ENCODE measurements at places on chromosomes 5 and 9.

DNA sequence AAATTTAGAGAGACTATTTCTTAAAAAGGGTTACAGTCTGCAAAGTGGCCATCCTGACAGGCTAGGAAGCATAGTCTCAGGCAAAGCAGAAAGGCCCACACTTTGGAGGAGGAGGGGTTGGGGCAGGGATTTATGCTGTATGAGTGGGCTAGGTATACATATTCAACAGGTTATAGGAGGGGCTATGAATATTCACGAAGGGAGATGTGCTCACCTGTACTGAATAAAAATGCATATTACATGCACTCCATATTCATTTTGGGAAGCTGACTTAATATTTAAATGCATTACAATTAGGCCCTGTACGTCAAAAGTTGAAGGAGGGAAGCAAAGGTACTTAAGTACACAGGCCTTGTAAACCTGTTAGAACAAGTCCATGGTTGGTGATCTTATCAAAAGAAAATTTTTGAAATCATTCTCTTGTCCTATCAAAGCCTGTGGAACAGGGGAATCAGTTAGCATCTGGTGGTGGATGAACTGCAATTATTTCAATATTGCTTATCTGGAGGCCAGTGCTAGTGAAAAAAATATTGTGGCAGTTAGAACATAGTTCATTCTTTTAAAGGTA is 1.6 kb downstream of the CENPP start:
- no peak for DNase-seq

- no peak for DNase-seq
These were observed 185.5 kb upstream of the OTULINL start for GRCh38 chr5:14396066-14396465.

DNA sequence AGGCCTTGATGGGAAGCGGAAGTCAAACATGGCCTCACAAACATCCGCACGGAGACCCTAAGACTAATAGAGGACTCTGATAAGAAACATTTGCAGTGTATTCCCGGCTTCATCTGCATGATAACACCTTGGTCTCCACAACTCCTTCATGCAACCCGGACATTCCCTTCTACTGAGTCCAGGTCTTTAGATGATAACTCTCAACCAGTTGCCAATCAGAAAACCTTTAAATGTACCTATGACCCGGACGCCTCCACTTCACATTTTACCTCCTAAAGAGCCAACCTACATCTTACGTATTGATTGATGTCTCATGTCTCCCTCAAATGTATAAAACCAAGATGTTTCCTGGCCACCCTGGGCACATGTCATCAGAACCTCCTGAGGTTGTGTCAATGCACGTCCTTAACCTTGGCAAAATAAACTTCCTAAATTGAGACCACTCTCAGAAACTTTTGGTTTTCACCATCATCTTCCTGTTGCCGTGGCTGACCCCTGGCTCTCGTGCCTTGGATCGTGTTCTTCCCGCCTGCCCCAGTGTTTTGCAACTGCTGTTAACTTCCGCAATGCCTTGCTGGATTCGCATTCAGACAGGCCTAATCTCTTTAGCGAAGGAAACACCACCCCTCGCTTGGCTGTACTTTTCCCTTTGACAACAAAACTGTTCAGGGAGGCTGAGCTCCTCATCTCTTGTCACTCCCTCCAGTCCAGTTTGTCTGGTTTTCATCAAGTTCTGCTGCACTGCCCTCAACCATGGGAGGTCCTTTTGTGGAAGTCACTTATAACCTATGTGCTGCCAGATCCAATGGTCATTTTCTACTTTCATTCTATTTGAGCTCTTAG is 1.1 kb upstream of the DAP start:
- no peak for DNase-seq

DNA sequence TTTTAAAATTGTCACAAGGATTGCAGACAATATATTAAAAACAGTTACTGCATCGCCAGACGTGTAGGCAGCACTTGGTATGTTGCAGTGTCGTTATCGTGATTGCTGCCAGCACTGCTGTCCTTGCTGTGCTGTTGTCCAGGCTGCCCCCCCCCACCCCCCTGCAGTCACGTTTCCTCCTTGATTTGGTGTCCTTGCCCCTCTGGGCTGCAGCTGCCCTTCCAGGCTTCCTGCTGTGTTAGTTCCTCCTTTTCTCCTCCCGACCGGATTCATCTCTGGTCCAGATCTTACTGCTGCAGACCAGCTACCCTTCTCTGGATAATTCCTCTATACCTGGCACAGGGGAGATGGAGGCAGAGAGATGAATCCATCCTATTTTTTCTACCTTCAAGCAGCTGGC is 298.9 kb downstream of the TRIM32 start:
- no peak for DNase-seq

DNA sequence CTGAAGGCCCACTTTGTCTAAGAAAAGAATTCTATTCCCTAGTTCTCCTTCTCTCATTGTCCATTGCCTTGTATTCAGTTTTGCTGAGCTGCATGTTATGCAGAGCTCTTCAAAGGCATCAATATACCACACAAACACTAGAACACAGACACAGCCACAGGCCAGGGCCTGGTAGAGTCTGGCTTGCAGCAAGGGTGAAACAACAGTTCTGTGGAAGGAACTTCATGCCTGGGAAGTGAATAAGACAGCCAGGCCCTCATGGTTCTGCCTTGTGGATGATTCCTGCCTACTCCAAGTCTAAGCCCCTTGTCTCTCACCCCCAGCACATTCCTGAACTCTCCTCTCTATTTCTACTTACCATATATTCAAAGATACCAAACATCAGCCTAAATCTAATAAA is 30.8 kb downstream of the KLHL3 start:
- DNase-seq, result no peak

DNA sequence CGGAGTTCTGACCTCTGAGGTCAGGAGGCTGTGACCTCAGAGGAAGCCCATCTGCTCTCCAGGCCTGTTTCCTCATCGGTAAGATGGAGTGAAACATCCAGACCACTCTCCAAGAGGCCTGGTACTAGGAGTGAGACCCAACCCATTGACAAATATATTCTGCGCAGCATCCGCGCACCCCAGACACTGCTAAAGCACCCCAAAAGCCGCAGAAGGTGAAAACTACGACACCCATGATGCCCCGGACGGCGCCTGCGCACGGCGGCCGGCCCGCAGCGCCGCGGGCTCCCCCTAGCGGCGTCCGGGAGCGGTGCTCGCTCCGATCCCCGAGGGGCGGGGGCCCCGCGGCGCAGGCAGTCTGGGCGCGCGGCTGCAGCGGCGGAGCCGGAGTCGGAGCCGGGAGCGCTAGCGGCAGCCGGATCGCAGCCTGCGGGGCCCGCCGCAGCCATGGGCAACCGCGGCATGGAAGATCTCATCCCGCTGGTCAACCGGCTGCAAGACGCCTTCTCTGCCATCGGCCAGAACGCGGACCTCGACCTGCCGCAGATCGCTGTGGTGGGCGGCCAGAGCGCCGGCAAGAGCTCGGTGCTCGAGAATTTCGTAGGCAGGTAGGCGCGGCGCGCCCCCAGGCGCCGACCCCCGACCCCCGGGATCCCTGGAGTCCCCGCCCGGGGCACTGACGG is at the start of gene DNM1:
TSS of gene DNM1 (plus strand) at position 356 of the 683 bp plus-strand sequence. CDS start at position 448, 92 bp downstream.
- peak; percentile 61 for DNase-seq

DNA sequence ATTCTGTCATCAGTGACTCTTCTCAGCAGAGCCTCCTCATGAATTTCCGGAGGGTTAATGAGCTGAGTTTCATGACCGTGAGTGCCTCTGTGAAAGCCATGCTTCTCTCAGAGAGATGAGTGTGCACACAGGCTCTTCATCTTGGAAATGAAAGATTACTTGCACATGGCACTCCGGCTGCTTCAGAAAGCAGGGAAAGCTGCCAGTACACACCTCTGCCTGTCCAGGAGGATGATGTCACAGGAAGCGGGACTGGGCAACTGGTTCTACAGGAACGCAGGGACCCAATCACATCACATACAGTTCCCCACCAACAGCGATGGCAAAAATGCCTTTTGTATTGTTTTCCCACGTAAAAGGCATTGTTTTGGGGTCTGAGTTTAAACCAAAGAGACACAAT is 286.0 kb upstream of the DAP start:
- DNase-seq, result no peak

DNA sequence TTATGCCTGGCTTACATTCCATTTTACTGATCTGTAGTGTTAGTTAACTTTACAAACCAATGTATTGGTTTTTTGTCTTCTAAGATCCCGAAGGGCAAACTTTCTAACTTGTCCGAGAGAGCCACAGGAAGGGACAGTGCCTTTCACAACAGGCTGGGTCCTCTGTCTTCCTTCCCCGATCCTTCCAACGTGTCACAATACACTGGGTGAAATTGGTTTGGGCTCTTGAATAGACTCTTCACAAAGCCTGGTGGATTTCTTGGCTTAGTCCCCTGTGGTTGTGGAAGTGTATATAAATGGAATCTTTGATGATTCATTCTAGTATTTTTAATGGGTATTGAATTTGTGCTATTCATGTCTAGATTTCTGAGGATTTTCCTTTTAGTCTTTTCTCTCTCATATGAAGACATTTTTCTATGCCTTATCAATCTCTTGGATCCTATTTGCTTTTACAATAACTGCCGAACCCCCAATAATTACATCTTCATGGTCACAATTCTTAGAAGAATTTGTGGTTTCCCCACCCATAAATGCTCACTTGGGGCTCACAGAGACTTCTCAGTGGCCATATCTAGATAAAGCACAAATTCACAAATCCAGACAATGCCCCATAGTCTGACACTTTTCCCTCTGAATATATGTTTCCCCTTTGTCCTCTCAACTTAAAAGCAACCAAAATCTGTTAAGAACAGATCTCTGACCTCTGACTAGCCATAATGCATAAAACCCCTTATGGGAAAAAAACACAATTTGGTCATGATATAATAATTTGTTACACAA is 107.7 kb downstream of the MTRR start:
- no peak for DNase-seq

DNA sequence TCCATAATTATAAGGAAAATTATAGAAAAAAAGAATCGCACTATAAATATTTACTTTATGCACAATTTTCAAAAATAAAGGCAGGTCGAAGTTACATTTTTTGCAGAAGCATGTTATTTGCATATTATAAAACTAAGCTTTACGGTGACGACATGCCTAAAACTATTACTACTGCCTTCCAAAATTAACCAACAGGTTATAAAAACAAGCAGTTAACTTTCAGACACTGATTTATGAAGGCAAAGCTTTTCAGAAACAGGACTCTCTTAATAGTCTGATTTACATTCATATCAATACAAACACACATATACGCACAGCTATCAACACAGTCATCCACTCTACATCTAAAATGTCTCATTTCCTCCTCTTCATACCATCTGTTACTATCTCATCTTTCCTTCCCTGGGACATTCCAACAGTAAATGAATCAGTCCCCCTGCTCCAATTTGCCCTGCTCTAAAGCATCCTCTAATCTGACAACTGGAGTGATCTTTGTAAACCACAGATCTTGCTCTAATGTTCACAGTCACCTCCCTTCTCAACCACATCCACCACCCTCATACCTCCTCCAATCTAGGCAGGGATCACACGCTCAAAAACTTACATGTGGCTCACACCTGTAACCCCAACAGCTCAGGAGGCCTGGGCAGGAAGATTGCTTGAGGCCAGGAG is 21.6 kb downstream of the FBXW11 start:
- no peak for DNase-seq
